Stimulated activated CD4-positive, alpha-beta T cell treated with anti-CD3 and anti-CD28 coated beads, TNF-alpha, amount 100 ng/mL, for 1 hour (primary cell): ENCODE measurements at places on chromosomes 5 and 9.

GRCh38 chr9:18501949-18502348 lies 28.0 kb downstream of the ADAMTSL1 start:
- DNase-seq = no peak

DNA sequence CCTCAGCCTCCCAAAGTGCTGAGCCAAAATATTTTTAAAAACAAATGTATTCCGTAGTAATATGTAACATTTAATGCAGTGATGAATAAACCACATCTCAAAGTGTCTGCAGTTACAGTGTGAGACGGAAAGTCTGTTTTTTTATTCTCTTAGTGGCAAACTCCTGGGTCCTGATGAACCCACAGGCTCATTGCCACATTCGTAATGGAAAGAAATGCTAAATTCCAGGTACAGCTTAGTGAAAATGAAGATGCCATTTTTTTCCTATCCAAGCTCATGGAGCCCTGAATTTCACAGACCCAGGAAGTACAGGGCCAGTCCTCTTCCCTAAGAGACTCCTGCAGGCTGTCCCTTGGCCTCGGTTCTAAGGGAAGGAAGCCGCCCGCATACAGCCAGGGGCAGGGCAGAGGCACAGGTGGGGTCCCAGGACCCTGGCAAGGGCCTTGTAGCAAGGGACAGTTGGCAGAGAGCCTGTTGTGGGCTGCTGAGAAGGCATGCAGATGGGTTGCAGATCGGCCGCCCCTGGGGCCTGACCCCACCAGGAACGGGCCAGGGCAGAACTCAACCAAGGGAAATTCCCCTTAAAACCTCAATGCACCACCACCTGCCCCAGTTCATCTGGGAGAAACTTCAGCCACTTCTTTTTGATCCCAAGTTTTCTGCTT lies 36.2 kb downstream of the IPPK start:
- no peak for DNase-seq

DNA sequence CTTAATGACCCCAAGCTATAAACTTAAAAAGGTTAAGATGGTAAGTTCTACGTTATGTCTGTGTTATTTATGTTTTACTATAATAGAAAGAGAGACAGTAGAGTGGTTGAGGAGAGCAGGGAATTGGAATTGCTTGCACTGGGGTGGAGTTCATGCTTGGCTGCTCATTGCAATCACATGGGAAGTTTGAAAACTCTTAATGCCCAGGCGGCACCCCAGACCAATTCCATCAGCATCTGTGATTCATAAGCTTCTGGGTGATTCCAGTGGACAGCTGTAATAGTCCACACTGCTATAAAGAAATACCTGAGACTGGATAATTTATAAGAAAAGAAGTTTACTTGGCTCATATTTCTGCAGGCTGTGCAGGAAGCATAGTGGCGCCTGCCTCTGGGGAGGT lies 323.9 kb upstream of the MSX2 start:
- no peak for DNase-seq

DNA sequence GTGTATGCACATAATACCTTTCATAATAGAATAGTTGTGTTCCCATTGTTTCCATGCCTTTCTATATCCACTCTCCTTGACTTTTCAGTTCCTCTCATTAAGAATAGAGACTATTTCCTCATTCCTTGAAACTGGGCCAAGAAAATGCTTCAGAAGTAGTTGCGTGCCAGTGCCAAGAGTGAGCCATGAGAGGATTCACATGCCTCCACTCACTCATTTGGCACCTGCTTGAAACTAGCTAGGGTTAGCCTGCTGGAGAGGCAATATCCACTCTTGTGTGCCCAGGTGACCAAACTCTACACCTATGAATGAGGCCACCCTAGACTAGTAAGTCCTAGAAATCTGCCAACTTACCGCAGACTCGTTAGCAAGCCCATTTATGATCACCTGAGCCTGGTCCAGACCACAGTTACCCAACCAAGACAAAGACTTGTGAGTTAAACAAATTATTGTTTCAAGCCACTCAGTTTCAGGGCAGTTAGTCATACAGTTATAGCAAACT lies 276.3 kb downstream of the EPB41L4A start:
- DNase-seq = no peak
